Activated CD4-positive, alpha-beta T cell treated with anti-CD3 and anti-CD28 coated beads, Interleukin-2, Interleukin-4, amounts not matched to agents 100 ng/mL and 50 ng/mL, durations not matched to agents 16 hours and 8 hours (primary cell): ENCODE measurements at places on chromosomes 5 and 9.
A peak's percentile ranks its signal among the peaks of the same experiment; 100 is the strongest.

DNA sequence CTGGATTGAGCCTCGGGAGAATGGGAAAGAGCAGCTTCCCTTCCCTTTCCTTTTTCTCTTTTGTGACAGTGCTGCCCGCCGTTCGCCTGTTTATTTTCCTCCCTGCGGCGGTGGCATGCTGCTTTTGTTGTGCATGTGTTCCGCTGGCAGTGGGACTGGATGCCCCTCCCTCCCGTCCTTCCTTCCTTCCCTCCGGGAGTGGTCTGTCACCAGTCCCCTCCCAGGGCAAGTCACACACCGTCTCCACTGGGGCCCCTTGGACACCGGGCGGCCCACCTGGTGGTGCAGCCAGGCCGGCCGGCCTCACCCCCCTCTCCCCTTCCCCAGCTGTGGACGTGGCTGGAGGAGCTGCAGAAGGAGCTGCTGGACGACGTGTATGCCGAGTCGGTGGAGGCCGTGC is 214.7 kb downstream of the TRIO start:
- no peak for DNase-seq

GRCh38 chr9:108271646-108272348 is 584.0 kb downstream of the ACTL7B start:
- DNase-seq, result no peak

DNA sequence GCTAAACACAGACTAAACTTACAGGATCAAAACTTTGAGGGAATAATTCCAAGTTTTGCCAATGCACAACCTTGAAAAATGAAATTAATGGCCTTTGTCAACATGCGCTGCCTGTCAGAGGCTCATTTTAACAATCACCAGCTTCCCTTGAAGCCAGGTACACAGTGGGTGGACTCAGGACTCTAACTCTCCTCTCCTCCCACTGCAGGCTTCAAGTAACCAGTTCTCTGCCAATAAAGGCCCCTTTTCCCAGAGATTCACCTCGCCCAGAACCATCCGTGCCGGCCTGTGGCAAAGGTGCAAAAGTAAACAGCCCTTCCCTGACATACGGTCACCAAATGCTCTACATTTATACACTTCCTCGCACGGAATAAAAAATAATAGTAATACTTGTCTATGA is 18.4 kb upstream of the FBP2 start:
- DNase-seq, result no peak

DNA sequence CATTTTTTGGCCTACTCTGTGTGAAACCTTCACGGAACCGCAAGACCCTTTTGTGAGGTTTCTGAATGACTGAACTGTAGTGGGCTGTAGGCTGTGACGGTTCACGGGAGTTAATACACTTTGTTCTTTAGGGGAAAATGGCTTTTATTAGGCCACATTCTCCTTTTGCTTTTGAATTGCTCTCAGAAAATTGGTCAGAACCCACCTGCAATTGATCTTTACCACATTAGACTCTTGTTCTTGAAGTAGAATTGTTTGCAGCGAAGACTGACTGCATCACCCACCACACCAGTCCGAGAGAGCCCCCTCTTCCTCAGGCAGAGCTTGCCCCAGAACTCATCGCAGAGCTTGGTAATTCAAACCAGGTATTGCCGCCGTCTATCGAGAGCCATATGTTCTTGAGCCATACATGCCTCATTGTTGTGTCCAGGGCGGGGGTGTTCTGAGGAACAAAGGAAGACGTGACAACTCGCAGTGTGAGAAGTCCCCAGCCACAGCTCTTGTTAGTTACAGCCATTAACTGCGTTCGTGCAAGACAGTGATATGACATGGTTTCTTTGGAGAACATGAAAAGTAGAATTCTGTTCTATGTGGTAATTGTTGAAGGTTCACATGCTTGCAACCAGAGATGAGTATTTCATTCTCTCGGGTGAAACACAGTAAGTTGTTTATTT is 166.4 kb upstream of the OTULINL start:
- DNase-seq, result peak; percentile 72

GRCh38 chr9:121325387-121325786 is 44.7 kb downstream of the STOM start:
- DNase-seq, result no peak

DNA sequence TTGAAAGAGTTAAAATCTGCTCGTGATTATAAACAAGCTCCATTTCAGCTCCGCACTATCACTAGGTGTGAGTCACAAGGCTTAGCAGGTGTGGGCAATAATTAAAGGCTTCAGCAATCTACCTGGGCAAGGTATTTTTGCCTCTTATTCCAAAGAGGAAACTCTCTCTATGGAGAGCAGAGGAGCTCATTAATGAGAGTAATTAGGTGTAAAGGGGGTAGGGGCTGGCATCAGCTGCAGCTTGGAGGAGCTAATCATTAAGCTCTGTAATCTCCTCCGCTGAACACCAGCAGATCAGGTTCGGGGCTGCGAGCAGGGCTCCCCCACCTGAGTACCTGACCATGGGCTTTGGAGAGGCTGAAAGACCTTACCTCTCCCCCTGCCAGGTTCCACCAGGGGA is 129.2 kb downstream of the CRB2 start:
- no peak for DNase-seq

DNA sequence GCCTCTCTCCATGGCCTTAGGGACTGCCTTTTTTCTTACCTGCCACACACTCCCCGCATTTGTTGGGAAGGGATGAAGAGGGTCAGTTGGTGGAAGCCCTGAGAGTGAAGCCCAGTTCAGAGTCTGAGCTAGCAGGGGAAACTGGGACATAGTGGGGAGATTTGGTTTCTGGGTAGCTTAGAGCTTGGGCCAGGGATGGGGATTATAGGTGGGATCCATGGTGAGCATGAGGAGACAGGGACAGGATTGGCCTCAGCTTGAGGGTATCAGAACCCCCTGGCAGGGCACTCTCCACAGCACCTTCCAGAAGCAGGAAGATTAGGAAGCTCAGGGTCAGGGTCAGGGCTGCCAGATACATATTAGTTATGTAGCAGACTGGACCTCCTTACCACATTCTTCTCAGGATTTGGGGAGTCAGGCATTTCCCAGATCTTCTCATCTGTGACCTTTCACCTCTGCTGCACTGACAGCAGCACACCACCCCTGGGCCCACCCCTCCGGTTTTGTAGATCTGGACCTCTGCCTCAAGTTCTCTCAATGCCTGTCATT is 17.9 kb downstream of the OR13J1 start:
- DNase-seq, result no peak

GRCh38 chr9:121393318-121393717 is 23.3 kb upstream of the STOM start:
- DNase-seq, result no peak

- DNase-seq, result no peak
Observed at GRCh38 chr9:78712903-78713613, 416.1 kb downstream of the PSAT1 start.

DNA sequence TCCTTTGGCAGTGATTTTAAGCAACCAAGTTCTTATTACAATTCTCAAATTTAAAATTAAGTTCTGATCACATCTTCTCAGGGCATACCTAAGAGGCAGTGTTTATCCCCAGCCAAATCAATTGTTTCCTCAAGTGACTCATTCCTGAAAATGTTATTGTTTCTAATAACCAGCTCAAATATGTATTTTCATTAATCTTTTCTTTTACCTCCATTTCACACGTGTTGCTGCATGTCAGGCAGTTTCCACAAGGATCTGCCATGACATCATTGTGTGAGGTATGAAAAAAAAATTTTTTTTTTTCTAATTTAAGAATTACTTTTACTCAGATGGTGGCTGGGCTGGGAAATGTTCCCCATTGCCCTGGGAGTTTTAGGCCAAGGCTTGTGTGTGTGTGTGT is 113.0 kb upstream of the NTRK2 start:
- no peak for DNase-seq

GRCh38 chr9:118522093-118523028 is 818.2 kb downstream of the TLR4 start:
- peak; percentile 43 for DNase-seq

- DNase-seq, result no peak
Observed at GRCh38 chr9:98829766-98830165, 22.3 kb downstream of the GALNT12 start.

DNA sequence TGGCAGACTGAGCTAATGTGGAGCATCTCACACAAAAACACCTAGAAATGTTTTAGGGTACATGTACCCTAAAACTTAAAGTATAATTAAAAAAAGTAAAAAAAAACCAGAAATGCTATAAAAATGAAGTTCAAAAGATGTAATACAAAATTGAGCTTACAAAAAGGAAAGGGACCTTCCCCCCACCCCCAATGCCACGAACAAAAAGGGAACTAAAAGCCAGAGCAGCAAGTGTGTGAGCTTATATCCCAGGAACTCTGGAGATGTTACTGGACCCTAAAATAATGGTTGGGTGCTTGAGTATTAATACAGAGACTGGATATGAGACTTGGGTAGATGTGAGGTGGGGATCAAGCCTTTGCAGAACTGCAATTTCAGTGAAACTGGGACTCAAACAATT is 11.0 kb downstream of the SPATA9 start:
- DNase-seq, result no peak

GRCh38 chr5:145437627-145438026 is 397.5 kb downstream of the PRELID2 start:
- no peak for DNase-seq

DNA sequence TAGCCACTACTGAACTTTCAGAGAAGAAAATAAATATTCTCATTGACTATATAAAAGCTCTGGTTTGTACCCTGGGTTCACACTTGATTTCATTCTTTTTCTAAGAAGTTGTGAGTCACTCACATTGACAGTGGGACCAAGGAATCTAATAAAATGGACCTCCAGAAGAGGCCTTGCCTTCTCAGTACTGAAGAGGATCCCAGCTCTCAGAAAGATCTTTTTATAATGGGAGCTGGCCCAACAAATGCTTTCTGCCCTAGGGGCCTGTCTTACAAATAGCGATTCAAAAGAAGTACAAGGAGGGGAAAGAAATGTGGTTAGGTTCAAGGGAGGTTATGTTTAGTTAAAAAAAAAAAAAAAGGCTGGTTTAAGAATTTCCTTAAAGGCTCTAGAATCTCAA is 237.9 kb downstream of the ISL1 start:
- DNase-seq, result no peak

DNA sequence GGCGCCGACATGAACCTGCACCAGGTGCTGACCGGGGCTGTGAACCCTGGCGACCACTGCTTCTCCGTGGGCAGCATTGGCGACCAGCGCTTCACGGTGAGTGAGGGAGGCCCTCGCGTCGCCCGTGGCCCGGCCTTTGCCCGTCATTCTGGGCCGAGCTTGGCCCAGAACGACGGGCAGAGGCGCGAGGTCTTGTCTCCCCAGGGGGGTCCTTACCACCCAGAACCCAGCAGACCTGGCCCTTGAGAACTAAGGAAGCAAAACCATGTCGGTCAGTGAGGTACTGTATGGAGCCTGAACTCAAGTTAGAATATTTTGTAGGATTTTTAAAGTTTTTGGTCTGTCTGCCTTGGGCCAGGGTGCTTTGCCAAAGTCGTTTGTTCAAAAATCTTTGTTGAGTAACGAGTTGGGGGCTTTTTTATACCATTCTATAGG is 691 bp downstream of the DMXL1 start:
- no peak for DNase-seq

DNA sequence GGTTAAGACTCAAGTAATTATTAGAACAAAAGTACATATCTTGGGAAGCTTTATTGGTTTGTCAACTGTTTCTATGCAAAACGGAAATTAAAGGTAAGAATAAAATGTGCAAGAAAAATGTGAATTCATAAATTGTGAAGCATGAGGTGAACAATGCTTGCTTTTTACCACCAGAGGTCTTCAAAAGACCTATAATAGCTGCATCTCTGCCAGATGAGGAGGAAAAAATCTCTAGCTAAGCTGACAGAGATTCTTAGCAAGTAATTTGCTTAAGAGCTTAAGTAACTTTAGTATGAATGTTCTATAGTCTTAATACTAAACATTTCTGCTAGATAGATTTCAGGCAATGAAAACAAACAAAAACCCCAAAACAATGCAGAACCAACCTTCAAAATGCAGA is 54.1 kb downstream of the MRPS30 start:
- DNase-seq, result no peak

- DNase-seq, result no peak
Observed at GRCh38 chr5:103512500-103512899, 50.1 kb downstream of the NUDT12 start.

GRCh38 chr5:142686968-142687367 is 1.1 kb upstream of the FGF1 start:
- DNase-seq, result no peak

GRCh38 chr5:136749016-136749415 is 383.7 kb upstream of the TRPC7 start:
- no peak for DNase-seq

GRCh38 chr9:90767523-90768100 is 34.0 kb upstream of the SYK start:
- DNase-seq, result no peak

DNA sequence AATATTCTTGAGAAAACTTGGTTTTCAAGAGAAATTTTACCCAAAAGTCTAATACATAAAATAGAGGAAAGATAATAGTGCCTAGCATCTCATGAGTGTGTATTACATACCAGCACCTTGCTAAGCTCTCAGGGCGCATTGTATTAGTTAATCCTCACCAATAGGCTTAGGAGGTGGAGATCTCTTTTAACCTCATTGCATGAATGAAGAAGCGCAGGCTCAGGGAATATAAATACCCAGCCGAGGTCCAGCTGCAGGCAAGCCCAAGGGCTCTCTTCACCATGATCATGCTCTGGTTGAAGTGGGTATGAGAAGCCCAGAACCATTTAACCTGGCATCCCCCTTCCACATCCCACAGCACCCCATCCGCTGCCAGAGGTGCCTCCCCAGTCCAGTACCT is 46.0 kb downstream of the CAMK2A start:
- no peak for DNase-seq

DNA sequence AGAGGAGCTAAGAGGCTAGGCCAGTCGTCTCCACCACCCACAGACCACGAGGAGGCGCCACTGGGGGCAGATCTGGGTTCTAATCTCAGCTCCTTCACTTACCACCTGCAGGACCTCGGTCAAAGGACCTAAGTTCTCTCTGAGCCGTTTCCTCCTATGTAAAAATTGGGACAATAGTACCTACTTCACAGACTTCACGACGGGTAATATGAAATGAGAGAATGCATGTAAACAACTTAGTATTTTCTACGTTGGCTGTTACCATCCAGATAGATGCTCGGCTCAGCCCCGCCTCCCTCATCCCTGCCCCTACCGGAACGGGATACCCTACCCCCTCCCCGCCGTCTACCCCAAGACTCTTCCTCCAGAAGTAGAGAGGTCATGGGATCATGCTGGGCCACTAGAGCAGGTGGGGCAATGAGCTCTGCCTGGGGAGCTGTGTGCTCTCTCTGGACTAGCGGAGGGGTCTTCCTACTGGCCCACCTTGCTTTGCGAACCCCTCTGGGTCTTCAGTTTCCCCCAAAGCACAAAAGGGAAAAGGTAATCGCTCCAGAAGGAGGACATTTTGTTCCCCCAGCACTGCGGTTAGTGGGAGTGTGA is 541 bp downstream of the GNPDA1 start:
- peak; percentile 77 for DNase-seq
